GM03348 (cell line): ENCODE measurements at places on chromosomes 2 and 18.

DNA sequence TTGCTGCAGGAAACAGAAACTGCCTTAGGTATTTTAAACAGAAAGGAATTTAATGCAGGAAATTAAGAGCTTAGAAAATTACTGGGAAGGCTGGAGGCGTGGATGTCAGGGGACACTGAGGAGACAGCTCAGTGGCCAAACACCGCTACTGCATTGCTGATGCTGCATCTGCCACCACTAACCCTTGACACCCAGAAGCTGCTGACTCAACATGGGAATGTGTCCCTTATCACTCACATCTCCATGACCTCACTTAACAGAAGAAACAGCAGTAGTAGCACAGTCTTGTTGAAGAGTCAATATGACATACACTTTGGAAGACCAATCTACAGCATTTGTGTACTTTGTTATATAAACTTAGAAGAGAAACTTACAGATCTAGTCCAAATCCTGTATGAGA is 906.1 kb downstream of the SLC4A3 start:
- DNase-seq = peak; percentile 19

DNA sequence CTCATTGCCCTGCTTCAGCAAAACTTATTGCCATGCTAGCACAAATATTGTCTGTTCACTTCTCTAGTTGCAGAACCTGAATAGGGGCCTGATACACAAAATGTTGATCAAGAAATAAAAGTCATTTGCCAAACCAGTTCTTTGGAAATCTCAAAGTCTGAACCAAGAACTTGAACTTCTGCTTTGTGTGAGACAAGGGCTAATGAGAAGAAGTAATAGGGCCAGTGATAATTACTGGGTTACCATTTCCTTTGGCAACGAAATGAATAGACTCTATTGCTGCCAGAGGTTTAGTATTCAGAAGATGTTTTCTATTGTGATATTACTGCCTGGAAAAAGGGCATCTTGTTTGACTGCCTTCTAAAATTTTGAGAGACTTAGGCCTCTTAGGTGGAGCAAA is 35.0 kb downstream of the TMEFF2 start:
- DNase-seq = no peak

- no peak for DNase-seq
These were observed 292.2 kb upstream of the MC4R start for GRCh38 chr18:60664736-60665135.

DNA sequence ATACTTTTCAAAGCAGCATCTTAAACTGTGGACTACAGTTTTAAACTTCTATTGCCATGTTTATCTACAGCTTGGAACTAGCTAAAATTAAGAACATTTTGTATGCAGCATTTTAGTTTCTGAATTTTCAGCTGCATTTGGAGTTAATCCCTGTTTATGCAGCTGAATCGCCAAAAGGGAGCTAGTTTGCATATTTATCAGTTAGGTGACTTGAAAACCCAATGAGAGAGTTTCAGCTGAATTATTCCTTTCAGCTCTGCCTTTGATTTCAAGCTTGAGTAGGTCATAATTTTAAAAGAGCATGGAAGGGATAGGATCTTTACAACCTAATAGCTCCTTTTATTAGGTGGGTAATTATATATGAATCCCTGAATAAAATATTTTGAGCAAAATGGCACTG is 692.6 kb downstream of the MBD2 start:
- no peak for DNase-seq

DNA sequence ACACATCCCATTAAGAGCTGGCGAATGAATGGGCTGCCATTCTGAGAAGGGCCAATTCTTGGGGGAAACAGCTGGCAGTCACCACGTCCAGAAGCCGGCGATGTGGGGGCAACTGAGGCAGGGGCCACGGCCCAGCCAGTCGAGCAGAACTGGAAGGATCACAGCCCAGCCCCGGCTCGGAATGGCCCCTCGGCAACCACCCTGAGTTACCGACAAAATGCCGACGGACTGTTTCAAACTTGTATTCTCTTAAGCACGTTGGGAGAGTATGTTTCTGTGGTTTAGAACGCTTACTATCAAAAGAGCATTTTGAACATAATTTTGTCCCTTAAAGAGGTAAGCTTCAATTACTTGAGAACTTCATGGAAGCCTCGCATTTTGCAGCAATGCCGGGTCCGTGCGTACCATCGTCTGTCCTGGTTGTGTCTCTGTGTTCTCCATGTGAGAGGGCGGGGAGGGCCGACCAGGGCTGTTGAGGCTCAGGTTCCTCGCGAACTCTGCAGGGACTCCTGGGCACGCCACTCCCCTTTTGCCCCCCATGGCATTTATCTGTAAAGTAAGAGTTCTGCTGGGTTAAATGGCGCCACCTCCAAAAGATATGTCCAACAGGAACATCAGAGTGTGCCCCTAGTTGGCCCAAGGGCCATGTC is 155.9 kb downstream of the TWIST2 start:
- no peak for DNase-seq

GRCh38 chr2:33229646-33230045 is 246.8 kb upstream of the RASGRP3 start:
- no peak for DNase-seq

- DNase-seq = no peak
These were observed 16.2 kb downstream of the CENPO start for GRCh38 chr2:24809316-24810007.

DNA sequence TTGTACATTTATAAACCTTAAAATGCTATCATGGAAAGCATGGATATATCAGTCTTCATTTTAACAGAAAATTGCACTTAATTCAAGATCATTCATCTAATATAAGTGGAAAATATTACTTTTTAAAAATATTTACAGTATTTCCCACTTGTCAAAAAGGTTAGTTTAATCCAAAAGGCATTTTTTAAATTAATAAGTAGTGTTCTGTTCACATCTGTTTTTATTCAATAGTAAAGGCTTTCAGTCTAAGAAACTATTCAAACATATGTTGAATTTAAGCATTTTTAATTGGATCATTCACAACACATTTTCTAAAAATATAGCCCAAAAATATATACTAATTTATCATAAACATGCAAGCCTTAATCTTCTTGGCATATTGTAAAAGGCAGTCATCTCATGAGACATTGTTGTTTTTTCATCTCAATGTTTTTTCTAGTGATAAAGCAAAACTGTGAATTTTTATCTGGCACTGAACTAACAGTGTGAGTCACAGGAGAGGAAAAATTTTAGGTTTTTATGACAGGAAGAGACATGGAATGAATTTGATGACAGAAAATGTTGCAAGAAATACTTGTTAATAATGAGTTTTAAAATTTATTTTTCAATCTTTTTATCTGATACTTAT is 1642.5 kb upstream of the TMEFF2 start:
- DNase-seq = peak; percentile 49

- DNase-seq = no peak
These were observed 205.5 kb upstream of the POU3F3 start for GRCh38 chr2:104648376-104648775.

DNA sequence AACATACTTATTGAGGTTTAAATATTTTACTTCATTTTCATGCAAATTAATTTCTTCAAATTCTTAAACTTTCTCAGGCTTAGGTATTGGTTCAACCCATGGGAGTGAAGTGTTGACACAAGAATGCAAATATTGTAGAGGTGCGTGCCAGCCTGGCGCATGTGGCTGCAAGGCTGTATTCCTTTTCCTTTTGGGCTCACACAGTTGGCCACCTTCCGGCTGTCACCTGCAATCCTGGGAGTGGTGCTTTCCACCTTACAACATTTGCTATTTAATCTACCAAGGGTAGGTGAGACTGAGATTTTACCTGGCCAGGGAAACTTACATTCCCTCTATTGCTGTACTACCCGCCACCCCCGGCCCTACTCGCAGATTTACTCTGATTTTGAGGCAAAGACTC is 141.1 kb downstream of the DCC start:
- DNase-seq = no peak

GRCh38 chr2:55782528-55783173 is 89.0 kb upstream of the PNPT1 start:
- no peak for DNase-seq

DNA sequence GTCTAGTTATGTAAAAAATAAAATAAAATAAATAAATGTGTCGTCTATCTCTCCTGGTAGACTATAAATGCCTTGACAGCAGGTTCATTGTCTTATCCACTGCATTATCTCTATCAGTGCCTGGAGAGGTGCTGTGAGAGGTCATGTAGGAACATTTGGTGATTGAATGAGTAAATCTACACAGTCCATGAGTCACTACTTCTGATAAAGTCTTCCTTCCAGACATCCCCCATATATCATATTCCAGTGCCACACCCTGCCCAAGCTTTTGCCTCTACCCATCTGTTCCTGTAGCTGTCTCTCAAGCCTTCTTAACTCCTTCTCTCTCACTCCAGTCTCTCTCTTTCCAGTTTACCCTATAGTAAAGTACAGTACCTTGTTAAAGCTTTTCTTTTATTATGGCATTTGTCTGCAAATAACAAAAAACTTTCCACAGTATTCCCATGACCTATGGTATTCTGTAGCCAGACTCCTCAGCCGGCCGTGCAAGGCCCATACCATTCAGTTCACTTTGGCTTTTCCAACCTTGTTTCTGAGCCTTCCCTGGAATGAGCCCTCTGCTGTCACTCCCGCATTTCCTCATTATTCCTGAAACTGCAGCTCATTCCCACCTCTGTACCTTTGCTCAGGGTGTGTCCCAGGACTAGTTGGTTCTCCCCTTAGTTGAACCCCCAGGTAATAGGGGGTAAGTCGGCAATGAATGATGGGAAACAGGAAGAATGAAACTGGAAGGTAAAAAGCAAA is 37.5 kb downstream of the ANXA4 start:
- peak; percentile 26 for DNase-seq

DNA sequence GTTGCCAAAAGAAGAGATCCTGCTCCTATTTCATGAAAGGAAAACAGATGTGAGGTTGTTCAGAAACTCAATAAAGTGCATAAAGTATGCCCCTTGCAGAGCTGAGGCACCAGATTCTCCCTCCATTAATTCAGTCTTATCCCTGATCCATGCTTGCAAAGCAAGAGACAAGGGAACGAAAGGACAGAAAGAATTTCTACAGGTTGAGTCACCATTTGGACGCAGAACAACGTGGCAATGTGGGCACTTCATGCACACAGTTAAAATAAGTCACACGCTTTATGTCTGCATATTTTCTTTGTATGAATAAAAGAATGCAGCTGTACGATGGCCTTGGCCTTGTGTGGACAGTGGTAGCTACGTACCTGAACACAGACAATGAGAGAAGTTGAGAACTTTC is 321.7 kb upstream of the REV1 start:
- DNase-seq = peak; percentile 57

- DNase-seq = no peak
These were observed 46.7 kb downstream of the MAPK4 start for GRCh38 chr18:50606609-50607008.

DNA sequence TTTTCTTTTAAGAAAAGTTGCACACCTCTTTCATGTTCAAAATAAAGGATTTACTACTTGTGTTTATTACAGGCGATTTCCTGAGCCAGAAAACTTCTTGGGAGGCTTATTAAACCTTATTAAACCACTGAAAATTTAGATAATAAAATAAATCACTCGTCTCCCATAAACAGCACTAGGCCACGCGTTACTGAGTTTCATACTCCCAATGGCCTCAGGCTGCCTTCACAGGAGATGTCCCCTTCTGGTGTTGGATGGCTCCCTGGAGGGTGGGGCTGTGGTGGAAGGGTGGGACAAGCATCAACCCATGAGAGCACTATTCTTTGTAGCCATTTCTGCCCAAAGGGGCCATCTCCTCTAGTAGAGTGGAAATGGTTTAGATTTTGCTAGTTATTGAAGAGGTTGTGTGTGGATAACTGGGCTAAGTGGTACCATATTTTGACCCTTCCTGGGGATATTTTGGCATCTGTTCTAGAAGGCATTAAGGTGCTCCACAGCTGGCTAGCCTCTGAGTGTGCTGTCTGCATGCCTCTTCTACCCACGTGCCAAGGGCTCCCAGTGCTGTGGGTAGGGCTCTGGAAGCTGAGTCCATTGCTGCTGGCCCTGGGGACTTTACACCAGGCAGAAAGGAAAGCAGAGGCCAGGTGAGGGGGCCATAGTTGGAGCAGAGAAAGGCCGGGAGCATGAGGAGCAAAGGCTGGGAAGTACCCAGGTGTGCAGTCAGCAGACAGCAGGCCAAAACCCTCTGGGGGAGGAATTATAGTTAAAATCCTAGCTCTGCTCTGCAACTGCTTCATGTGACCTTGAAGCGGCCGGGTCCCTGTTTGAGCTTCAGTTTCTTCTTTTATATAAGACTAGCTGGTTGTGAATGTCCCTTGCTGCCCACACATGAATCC is 121.7 kb upstream of the SMAD2 start:
- no peak for DNase-seq

- no peak for DNase-seq
These were observed 453.3 kb upstream of the SALL3 start for GRCh38 chr18:78526275-78526674.

- DNase-seq = no peak
These were observed 483.9 kb upstream of the ZNF804A start for GRCh38 chr2:184114439-184114838.

- no peak for DNase-seq
These were observed 83.3 kb upstream of the EPB41L5 start for GRCh38 chr2:119929537-119929936.

DNA sequence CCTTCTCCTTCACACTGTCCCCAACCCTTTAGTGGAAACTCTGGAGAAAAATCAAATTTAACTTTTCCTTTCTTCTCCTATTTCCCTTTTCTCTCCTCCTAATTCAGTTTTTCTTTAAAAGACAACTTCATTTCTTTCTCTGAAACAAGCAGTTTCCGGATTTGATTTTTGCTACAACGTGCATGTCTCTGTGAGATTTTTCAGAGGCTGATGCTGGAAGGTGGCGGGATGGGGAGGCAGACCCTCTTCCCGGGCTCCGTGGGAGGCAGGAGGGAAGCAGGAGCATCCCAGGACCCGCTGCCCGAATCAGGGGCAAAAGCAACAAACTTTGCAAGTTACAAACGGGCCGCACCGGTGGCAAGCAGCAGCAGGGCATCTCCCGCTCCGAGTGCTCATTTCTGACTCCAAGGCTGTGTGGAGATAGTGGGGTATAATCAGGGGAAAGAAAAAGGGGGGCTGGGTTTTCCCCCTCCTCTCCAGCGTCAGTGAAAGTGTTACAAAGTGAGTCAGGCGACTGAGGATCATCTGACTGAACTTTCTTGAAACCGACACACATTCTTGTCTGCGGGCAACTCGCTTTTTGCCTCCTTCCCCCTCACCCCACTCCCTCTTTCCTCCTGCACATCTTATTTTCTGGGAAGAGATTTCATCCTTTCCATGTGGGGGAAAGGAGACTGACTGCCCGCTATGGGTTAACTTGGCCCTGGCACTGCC is 6.4 kb downstream of the ZEB2 start:
- no peak for DNase-seq

GRCh38 chr2:119483896-119484718 is 40.2 kb downstream of the SCTR start:
- DNase-seq = no peak

DNA sequence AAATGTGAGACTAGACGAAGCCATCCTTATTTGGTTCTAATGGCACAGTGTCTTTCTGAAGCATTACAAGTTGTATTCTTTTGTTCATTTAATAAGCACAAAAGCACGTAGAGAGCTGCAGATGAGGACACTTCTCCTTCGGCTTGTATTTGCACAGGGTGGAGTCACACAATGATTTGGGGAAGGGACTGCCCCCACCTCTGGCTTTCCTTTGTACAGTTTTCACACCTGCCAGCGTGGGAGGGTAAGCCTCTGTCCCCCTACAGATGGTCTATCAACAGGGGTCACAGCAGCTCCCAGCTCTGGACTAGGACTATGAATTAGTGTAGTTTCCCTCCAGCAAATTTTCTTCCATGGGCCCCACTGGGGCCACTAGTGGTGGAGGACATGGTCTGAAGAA is 108.2 kb upstream of the KLHL14 start:
- no peak for DNase-seq
